ENCODE measurements at places on chromosomes 16 and 17. TPM values are rescaled to one million over a fixed set of nuclear protein-coding genes. Genes with fewer than 3 reads are reported as not detected.
A peak's percentile ranks its signal among the peaks of the same experiment; 100 is the strongest.

The IGF2BP1 gene
- total RNA-seq, result not detected

GRCh38 chr17:42845556-42845917 is 1.2 kb downstream of the AOC2 start:
- DNase-seq, result no peak

- peak; percentile 96 for DNase-seq
These were observed at the start of gene NXN for GRCh38 chr17:979539-980405. NXN (minus strand) TSS chr17:979776.

- DNase-seq, result peak; percentile 96
These were observed 9.8 kb downstream of the SLC38A10 start for GRCh38 chr17:81285179-81285878.

DNA sequence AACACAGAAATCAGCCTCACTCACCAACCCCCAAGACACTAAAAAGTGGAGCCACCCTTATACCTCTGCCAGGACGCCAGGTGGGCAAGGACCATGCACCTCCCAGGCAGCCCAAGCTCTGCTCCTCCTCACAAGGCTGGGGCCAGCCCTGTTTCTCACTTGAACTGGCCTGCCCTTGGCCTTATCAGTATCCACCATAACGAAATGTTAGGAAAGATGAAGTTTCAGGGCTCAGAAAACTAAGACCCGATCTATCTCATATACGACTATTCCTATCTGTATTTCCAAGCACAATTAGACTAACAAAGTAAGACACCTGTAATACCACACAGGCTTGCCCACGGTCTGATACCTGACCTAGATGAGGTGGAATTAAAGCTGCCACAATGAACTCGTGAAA is 6.9 kb downstream of the FBXO31 start:
- peak; percentile 20 for DNase-seq

GRCh38 chr17:73799781-73800627 is 155.8 kb upstream of the SDK2 start:
- DNase-seq, result no peak

DNA sequence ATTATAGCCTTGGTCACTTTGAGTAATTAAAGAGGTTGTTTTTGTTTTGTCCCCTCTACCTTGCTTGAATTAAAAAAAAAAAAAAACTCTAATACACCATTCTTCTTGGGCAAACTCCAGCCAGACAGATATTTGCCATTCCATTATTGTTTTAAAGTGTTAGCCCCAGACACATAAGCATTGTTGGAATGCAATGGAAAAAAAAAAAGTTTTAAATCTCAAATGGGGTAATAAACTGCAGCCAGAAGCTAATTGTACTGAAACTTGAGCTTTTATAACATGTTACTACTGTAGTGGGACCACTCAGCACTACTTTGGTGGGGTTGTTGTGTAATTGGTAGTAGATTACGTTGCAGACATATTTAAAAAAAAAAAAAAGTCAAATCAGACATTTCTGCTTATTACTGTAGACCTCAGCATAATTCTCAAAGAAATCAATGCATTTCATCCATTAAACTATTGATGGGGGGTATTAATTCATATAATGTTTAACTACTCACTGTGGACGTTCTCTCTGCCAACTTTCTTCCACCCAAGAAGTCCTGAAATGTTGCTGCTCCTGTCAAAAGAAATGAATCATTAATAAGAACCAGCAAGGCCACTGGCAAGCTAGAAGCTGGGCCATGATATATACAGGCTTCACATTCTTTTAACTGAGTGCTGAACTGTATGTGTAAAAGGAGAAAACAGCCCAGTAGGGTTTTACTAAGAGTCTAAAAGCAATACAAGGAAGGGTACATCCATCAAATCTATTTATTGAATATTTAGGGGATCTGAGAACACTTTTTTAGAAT is 626.6 kb upstream of the SOX9 start:
- no peak for DNase-seq

The CMTM1 gene
- total RNA-seq, result 3.1 TPM

DNA sequence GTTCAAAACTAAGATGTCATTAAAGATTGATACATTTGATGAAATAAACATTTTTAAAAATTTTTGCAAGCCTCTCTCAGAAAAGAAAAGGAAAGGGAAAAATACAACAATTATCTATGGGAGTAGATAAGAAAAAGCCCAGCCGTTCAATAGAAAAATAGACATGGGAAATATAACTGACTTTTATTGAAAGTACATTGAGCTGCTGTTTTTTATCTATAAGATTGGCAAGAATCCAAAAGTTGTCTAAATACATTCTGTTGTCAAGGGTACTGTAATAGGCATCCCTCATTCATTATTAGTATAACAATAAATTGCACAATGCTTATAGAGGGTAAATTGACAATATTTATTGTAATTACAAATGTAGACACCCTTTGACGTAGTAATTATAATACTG is 38.4 kb upstream of the IRX6 start:
- no peak for DNase-seq

The LRRC37B gene
- total RNA-seq, result 9.2 TPM

GRCh38 chr16:11088074-11088730 is 143.8 kb downstream of the CLEC16A start:
- peak; percentile 70 for DNase-seq

The COL1A1 gene
- total RNA-seq, result 456 TPM

- DNase-seq, result no peak
These were observed 73.2 kb downstream of the RTN4RL1 start for GRCh38 chr17:1951920-1952319.

DNA sequence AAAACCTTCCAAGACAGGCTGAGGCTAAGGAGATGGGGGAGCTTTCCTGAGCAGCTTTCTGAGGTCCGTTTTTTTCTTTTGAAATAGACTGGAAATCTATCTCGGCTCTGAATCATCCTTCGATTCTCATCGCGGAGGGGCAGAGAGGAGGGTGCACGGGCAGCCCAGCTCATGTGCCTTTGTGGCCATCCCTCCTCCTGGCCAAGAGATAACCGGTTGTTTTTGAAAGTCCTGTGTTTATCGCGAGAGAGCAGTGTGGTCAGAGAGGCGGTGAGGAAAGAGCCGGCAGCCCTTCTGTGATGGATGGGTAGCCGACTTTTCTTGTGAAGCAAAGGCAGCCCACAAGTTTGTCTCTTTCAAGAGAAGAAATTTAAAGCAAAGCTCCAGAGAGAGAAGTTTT is 191.6 kb downstream of the CCDC182 start:
- no peak for DNase-seq

DNA sequence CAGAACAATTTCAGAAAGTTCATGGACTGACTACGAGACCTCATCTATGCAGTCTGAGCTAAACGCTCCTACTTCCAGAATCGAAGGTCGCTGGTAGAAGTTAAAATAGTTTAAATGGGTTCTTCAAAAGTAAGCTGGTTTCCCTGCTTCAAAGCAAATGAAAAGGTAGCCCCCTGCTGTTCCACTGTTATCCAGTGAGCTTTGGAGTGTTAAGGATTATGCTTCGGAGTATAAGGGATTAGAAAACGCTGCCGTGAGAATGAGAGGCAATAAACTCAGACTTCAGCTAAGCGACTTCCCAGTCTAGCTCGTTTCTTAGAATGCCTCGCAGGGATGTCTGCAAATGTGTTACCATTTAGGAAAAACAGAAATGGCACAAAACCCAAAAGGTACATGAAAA is 12.4 kb downstream of the MLYCD start:
- no peak for DNase-seq

DNA sequence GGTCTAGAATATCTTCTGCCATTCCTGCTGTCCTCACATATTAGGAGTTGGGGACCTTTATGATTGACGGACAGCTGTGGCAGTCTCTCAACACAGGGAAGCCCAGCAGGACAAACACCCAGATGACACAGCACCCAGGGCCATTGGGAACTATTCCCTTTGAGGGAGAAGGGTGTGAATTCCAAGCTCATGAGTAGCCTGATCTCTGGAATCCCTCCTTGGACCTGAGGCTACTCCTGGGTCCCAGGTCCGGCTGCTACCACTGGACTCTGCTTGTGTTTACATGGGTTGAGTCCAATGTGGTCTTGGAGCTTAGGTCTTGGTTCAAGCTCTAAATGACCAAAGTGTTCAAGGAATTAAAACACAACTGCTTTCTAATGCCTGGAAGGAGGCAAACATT is 78.9 kb downstream of the SLC6A2 start:
- no peak for DNase-seq

The PTX4 gene
- total RNA-seq, result not detected

- no peak for DNase-seq
These were observed 51.6 kb upstream of the ETV4 start for GRCh38 chr17:43597624-43598356.

DNA sequence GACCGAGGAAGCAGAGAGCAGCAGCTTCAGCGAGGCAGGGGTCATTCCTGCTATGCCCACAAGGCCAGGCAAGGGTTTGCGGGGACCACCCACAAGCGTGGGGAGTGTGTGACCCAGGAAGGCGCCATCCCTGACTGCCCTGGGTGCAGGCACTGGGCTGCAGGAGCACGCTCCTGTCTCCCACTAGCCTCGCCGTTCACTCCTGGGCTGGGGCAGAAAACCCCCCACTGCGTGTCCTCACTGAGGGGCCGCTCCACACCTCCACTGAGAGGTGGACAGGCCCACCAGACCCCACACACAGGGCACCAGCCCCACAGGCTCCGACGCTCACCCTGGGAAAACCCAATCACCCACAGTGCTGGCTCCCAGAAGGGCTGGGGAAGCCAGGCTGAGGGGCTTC is 56.1 kb downstream of the KLHDC4 start:
- no peak for DNase-seq

DNA sequence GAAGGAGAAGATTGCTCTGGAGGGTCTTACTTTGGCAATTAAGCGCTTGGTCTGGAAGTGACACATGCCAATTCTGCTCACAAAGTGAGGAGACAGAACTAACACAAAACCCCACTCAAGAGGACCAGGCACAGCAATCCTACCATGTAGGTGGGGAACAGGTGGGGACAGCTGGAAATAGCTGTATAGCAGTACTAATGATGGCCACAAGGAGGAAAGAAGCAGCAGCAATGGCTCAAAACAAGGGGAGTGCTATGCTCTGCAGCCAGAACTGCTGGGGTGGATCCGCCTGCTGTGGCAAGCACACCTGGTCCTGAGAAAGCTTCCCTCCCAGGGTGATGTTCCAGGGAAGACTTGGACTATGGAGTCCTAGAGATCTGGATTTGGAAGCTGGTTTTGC is 17.0 kb upstream of the TMEM132E start:
- DNase-seq, result peak; percentile 30

GRCh38 chr17:3667366-3668278 is 756 bp downstream of the TAX1BP3 start:
- DNase-seq, result peak; percentile 97

The KCNH6 gene
- total RNA-seq, result not detected

DNA sequence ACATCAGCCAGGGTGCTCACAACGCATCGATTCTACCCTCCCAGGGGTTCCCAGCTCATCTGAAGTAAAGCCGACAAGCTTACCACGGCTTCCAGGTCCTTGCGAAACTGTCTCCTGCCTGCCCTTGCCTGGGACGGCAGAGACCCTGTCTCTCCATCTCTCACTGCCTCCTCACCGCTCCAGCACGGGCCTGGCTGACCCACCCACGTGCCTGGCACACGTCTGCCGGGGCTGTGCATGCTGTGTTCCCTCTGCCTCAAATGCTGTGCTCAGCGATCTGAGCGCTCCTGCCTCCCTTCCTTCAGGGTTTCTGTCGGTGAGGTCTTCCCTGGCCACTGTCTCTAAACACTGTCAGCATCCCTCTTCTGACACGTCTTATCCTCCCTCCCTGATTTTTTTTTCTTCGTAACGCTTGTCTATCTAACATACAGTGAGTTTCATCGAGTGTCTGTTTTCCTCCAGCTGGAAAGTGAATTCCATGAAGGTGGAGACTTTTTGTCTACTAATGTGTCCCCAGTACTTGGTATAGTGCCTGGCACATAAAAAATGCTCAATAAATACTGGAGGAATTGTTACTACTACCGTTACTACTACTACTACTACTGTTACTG is 208.4 kb downstream of the IRF8 start:
- DNase-seq, result no peak

GRCh38 chr16:16067127-16067526 is 117.7 kb downstream of the ABCC1 start:
- DNase-seq, result no peak

DNA sequence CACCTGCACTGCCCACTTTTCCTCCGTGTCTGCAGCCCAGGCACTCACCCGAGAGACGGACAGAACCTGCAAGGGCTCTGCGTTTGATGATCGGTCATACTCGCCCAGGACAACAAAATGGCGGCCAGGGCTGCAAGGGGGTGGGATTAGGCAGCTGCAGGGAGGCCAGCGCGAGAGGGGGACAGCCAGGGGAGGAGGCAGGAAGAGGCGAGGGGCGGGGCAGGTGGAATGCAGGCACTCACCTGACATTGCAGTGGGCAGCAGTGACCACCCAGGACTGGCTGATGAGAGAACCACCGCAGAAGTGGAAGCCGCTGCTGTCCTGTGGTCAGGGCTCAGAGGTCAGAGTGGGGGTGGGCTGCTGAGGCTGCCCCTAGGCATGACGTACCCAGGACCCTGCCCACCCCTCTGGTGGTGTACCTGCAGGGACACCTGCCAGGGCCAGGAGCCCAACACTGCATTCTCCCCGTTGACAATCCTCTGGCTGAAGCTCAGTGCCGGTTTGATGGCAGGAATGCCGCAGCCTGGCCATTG is 917 bp downstream of the CTRL start:
- no peak for DNase-seq

The HSPB9 gene
- not detected for total RNA-seq

The HS3ST3B1 gene
- 0.97 TPM for total RNA-seq

The LGALS3BP gene
- 103 TPM for total RNA-seq

The C16orf54 gene
- total RNA-seq, result 2.5 TPM

DNA sequence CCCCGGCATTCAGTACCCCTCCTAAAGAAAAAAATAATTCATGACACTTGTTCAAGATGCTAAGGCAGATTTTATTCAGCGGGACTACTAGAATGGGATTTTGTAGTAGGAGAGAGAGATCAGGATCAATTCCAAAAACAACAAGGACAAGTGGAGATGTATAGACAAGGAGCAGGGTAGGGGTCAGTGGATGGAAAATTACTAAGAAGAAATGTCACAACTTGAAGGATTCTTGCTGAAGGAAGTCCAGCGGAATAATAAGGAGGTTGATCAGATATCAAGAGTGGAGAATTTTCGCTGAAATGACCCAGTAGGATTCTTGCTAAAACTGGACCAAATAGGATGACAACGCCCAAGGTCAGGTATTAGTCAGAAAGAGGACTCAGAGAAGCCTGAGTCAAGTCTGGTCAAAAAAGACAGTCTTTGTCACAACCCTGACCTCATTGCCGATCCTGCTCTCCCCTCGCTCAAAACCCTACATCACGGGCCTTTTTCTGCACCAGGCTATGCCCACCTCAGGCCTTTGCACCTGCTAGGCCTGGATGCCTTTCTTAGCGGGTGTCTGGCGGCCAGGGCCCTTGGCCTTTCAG is 36.9 kb downstream of the MMD start:
- DNase-seq, result no peak

GRCh38 chr17:2262135-2262587 is 41.4 kb downstream of the SMG6 start:
- DNase-seq, result no peak

The TBC1D3K gene
- not detected for total RNA-seq

- DNase-seq, result no peak
These were observed 478.0 kb downstream of the SLC39A11 start for GRCh38 chr17:72614476-72614870.

The HES7 gene
- total RNA-seq, result 0.67 TPM

The CBX2 gene
- total RNA-seq, result 1.6 TPM

- no peak for DNase-seq
These were observed 1.5 kb downstream of the SRCAP start for GRCh38 chr16:30700491-30700890.

The SEC14L5 gene
- total RNA-seq, result 1.1 TPM

Measured in posterior vena cava (tissue), 2 donors.